Fibroblast of skin of back (primary cell): ENCODE measurements at places on chromosomes 5 and 9.

GRCh38 chr9:15717290-15717967, 164.6 kb downstream of the CCDC171 start:
- DNase-seq, result no peak

- DNase-seq, result no peak
Observed at GRCh38 chr5:85868070-85868469, 749.7 kb upstream of the COX7C start.

DNA sequence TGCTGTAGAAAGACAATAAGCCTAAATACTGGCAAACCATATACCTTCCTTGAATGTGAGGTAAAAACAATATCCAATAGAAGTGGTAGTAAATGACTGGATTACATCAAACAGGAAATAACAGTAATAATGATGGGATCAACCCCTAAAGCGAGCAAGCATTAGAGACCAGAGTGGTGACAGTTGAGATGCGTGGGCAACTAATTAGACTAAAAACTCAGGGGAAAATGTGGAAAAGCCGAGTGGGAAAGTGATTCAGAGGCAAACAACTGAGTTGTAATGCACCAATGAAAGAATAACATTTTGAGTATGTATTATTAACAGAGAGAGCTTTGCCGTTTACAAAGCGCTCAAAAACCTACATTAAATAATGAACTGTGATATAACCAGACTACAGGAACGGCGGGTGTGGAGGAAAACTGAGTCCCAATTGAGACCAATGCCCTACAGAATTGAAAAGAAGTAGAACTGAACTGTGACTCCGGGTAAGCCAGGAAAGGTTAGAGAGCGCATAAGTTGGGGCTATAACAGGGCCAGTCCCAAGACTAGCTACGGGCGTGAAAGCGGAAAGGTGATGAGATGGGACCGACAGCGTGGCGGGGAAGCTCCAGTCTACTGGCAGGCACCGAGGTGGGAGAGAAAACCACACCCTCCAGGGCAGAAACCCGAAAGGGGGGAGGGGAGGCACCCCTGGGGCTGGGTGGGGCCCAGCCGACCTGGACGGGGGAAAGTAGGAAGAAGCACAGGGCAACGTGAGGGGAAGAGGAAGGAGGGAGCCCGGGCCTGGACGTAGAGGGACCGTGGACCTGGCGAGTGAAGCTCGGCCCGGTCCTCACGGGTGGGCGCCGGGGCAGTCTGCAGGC, 592 bp downstream of the UBAP2 start:
- peak; percentile 8 for DNase-seq

DNA sequence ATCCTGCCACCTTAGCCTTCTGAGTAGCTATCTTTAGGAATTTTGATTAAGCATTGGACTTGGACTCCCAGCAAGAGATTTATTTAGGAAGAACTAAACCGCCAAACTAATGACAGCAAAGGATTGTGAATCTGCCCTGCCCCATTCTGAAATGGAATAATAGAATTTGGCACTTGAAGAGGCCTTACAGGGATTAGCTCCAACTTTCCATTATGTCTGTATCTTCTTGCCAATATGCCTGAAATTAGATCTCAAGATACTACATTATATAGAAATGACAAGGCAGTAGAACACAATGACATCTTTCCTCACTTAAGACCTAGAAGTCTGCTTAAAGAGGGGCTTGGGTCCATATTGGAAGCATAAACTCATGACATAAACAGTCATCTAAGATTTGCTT, 77.0 kb upstream of the DPYSL3 start:
- no peak for DNase-seq

GRCh38 chr5:92308679-92309078, 925.6 kb upstream of the ARRDC3 start:
- no peak for DNase-seq

- DNase-seq, result no peak
Observed at GRCh38 chr9:29213417-29214153, 1640.3 kb upstream of the C9orf72 start.
